Karpas-422 (cell line): ENCODE measurements at places on chromosomes 16 and 17. TPM values are rescaled to one million over a fixed set of nuclear protein-coding genes. Genes with fewer than 3 reads are reported as not detected.

Gene ICAM2
- total RNA-seq, result 4.4 and 12.1 TPM in 2 replicates

Gene CCL4L2
- 14.9 and 26.9 TPM in 2 replicates for total RNA-seq

Gene ANKFN1
- not detected in 2 replicates for total RNA-seq

Gene TMED6
- 1.8 TPM in 1 of 2 replicates, not detected in the other for total RNA-seq

Gene RMI2
- total RNA-seq, result 19.4 and 45.2 TPM in 2 replicates

Gene CD7
- not detected in 2 replicates for total RNA-seq

Gene ZNF750
- not detected in 2 replicates for total RNA-seq

Gene CASKIN2
- total RNA-seq, result not detected in 2 replicates

- peak; percentile 72 for DNase-seq
Observed at GRCh38 chr17:1485423-1486376, 6.8 kb downstream of the MYO1C start.

- no peak for DNase-seq
Observed at GRCh38 chr16:74439685-74440084, 18.4 kb upstream of the CLEC18B start.

DNA sequence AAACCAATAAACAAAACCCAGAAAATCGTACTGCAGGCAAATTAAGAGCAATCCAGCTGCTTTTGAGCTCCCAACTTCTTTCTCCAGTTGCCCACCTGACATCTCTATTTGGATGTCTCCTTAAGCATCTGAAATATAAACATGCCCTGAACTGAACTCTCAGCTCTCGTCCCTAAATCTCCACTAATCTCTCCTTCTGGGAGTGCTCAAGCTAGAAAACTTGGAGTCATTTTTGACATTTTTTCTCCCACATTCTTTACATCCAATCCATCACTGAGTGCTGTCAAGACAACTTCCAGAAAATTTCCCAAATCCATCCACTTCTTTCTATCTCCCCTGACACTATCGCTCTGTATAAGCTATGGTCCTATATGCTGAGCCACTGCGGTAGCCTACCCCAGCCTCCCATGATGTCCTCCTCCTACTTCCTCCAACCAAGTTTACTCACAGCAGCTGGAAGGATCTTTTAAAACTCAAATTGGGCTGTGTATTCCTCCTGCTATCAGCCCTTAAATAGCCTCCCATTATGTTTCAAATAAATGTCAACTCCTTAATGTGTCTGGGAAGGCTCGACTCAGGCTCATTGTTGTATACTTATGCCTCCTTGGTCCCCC is 53.1 kb downstream of the HS3ST3B1 start:
- DNase-seq, result no peak

DNA sequence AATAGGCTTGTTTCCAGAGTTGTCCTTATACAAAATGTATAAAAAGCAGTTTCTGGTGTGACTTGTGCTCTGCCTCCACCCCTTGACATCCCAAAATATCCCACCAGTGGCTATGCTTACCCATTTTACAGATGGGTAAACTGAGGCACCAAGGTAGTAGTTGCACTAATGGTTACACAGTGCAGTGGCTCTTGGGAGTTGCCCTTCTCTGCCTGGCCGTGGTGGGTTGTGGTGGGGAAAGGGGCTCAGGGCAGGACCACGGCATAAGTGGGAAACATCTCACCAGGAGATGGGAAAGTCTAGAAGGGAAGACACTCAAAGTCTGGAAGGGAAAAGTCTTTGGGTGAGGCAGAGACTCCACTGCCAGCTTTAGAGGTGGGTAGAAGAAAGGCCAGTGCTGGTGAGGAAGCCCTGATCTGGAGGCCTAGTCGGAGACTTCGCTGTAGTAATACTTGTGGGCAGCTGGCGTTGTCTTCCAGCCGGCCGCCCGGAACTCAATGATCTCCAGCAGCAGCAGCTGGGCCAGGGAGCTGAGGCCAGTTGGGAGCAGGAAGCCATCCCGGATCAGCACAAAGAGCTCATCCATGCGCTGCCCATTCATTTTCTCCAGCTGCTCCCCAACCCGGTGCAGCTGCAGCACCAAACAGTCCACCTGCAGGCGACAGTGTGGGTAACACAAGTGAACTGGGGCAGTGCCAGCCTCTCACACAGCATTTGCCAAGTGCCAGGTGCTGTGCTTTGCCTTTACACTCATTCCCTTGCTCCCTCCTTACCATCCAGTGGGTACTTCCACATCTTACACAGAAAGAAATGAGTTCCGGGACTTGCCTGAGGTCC is 4.5 kb downstream of the MIF4GD start:
- DNase-seq, result no peak

DNA sequence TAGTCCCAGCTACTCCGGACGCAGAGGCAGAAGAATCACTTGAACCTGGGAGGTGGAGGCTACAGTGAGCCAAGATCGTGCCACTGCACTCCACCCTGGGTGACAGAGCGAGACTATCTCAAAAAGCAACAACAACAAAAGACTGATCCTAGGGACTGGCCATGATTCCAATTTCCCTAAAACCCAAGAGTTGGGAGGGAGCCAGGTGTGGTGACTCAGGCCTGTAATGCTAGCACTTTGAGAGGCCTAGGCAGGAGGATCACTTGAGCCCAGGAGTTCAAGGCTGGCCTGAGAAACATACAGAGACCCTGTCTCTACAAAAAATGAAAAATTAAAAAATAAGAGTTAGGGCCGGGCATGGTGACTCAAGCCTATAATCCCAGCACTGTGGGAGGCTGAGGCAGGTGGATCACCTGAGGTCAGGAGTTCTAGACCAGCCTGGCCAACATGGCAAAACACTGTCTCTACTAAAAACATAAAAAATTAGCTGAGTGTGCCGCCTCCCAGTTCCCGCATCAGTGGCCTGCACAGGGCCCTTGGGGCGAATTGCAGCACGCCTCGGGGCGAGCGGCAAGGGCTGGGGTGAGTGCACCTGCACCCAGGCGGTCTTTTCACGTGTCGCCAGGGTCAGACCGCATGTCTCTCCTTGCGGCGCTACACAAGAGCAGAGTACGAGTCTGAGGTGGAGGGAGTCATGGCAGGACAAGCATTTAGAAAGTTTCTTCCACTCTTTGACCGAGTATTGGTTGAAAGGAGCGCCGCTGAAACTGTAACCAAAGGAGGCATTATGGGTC is 40.8 kb downstream of the CDH3 start:
- DNase-seq, result no peak

DNA sequence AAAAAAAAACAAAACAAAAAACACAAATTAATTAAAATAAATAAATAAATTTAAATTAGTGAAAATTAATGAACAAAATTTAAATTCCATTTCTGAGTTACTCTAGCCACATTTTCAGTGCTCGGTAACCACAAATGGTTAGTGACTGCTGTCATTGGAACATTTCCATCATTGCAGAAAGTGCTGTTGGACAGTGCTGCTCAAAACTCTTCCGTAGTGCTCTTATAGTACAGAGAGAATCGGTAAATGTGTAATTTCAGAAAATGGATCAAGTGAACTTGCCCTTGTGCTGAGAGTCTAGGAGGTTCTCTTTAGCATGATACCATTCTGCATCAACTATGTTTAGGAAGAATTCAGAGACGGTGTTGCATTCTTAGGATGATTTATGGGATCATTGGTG is 23.7 kb downstream of the ZNRF1 start:
- no peak for DNase-seq

GRCh38 chr16:59614466-59615240 is 880.5 kb upstream of the GOT2 start:
- no peak for DNase-seq

DNA sequence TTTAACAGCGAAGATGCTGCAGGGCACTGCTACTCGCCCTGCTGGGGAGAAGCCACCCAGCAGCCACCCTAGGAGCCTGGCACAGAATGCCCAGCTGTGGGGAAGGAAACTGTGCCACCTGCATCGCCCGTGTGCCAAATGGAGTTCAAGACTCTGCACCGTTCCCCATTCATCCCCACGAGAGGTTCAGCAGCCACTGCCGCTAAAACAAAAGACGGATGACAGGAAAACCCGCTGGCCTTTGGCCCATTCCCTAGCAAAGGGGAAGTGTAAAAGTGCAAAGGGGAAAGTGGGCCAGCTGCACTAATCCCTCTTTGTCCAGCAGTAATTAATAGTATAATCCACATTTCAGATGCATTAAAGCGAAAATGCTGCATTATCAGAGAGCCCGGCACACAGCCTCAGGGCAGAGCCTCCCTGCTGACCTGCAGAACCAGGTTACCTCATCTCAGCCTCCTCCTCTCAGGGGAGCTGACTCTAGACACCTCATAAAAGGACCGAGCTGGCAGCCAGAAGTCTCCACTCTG is 37.7 kb downstream of the ZFHX3 start:
- DNase-seq, result no peak

GRCh38 chr17:55390364-55390977 is 31.2 kb downstream of the MMD start:
- no peak for DNase-seq

- no peak for DNase-seq
Observed at GRCh38 chr16:77062878-77063675, 127.9 kb upstream of the MON1B start.

DNA sequence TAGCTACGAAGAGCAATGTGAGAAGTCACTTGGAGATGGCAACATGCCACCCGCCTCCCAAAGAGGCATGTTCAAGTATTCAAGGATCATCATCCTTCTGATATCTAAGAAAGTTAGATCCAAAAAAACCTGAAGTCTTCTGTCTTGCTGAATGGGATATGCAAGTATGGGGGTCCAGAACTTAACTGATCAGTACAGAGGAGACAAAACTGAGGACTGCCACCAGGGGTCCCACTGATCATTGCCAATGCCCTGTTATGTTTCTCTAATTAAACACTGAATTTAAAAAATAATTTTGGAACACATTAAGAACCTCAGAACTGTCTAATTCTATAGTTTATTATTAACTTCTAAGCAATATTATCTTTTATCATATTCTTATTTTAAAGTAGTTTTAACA is 99.7 kb downstream of the CDH8 start:
- peak; percentile 45 for DNase-seq

DNA sequence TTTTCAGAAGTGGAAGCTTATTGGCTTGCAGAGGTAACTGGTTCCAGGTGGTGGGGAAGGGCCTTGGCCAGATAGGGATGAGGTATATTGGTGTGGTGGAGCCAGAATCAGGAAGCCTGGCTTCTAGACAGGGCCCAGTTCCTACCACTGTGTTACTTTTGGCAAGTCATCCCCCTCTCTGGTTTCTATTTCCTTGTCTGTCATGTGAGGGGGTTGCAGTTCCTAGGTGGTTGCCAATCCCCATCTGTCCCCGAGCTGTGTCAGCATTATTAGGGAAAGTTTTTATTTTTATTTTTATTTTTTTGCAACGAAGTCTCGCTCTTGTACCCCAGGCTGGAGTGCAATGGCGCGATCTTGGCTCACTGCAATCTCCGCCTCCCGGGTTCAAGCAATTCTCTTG is 3.0 kb downstream of the SMCR8 start:
- no peak for DNase-seq

GRCh38 chr16:52603015-52603414 is 56.1 kb upstream of the TOX3 start:
- DNase-seq, result no peak

GRCh38 chr16:2178321-2179106 is 17.9 kb downstream of the CASKIN1 start:
- DNase-seq, result no peak

DNA sequence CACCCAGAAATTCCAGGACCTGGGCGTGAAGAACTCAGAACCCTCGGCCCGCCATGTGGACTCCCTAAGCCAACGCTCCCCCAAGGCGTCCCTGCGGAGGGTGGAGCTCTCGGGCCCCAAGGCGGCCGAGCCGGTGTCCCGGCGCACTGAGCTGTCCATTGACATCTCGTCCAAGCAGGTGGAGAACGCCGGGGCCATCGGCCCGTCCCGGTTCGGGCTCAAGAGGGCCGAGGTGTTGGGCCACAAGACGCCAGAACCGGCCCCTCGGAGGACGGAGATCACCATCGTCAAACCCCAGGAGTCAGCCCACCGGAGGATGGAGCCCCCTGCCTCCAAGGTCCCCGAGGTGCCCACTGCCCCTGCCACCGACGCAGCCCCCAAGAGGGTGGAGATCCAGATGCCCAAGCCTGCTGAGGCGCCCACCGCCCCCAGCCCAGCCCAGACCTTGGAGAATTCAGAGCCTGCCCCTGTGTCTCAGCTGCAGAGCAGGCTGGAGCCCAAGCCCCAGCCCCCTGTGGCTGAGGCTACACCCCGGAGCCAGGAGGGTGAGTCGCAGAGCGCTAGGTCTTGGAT is 261.5 kb downstream of the SEC14L1 start:
- DNase-seq, result no peak

GRCh38 chr17:351875-352420 is 659 bp downstream of the RPH3AL start:
- no peak for DNase-seq

DNA sequence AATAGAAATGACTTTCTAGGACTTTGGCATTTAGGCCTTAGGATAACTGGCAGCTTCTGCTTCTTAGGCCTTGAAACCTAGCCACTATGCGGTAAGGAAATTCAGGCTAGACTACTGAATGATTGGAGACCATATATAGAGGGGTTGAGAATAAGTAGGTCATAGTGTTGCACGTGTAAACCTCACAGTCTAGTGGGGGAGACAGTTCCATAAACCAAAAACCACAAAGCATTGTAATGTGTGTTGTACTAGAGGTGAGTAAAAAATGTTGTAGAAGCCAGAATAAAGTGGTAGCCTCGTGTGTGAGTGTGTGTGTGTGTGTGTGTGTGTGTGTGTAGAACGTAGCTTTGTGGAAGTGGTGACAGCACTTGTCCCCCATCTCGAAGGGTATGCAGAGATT is 188.5 kb downstream of the MAP2K6 start:
- DNase-seq, result peak; percentile 37

DNA sequence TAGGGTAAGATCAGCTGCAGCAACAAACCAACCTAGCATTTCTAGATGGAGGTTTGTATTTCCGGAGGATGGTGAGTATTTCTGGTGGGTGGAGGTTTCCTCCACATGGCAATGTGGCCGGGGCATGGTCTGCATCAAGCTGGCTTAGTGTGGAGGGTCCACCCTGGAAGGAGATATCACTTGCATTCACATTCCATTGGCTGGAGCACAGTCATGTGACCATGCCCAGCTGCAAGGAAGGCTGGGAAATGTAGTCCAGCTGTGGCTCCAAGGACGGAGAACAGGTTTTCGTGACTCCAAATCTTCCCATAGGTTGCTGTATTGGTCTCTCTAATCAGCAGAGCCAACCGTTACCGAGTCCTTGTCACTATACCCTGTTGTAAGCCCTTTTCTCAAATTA is 68.7 kb downstream of the RAI1 start:
- peak; percentile 92 for DNase-seq

DNA sequence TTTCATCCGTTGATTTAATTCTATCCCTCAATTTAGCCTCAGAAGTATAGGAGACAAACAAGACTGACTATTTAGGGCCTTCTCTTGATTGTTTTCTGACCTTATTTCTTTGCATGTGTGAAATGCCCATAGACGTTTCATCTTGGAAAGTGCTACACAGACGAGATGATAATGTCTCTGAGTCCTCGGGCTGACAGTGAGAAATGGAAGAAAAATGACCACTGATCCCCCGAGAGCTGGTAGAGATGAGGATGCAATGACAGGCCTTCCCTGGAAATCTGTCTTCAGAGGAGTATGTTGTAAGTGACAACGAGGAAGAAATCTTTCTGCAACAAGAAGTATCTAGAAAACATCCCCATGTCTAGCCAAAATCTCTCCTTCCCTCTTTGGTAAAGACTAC is 522.9 kb downstream of the HAPSTR1 start:
- no peak for DNase-seq
